ENCODE measurements at places on chromosomes 11 and 22.

GRCh38 chr11:72040491-72041363, 39.6 kb downstream of the NUMA1 start:
- DNase-seq = peak; percentile 48

DNA sequence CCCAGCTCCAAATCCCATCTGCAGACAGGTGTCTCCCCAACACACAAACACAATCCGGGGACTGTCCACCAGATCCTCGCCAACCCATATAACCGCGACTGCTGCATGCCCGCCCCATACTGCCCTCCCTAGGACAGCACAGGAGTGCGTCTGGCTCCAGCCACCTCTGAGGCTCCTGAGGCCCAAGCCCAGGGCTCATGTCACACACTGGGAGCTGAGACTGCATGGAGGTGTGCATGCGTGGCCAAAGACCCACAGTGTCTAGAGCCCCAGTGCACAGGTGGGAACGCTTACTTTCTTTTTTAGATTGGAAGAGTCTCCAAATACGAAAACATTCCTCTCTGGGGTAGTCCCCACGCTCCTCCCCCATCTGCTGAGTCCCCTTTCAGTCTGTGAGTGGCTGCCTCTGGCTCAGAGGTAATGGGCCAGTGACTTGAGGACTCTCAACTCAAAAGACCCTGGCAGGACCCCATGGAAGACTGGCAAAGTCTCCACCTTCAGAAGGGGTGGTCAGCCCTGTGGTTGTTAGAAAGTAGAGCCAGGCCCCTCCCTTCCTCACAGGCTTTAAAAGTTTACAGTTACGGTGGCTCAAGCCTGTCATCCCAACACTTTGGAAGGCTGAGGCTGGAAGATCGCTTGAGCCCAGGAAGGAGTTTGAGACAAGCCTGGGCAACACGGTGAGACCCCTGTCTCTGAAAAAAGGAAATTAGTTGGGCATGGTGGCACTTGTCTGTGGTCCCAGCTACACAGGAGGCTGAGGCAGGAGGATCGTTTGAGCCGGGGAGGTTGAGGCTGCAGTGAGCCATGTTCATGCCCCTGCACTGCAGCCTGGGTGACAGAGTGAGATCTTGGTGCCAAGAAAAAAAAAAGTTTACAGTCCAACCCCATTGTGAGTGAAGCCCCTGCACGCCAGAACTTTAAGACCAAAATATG, 2.3 kb downstream of the CBX7 start:
- no peak for DNase-seq

DNA sequence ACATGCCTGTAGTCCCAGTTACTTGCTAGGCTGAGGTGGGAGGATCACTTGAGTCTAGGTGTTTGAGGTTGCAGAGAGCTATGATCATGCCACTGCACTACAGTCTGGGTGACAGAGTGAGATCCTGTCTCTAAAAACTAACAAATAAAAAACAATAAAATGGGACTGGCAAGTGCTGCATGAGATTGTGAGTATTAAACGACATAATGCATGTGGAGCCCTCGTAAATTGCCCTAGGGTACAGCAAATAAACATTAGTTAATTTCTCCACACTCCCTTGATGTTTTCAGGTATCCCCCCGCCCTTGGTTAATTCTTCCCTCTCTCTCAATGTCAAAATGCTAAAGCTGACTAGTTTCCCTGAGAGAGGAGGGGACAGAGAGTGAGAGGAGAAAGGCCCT, 4.9 kb upstream of the RHOG start:
- DNase-seq = no peak

- no peak for DNase-seq
Observed at GRCh38 chr22:50443801-50444625, 30.8 kb downstream of the SBF1 start.

- no peak for DNase-seq
Observed at GRCh38 chr11:122305426-122306320, 189.7 kb upstream of the BLID start.

- no peak for DNase-seq
Observed at GRCh38 chr11:71266114-71266833, 13.9 kb upstream of the SHANK2 start.

- no peak for DNase-seq
Observed at GRCh38 chr22:43622886-43623285, 189.2 kb downstream of the EFCAB6 start.

GRCh38 chr22:22463855-22464540, 44.5 kb downstream of the ZNF280B start:
- DNase-seq = peak; percentile 22

DNA sequence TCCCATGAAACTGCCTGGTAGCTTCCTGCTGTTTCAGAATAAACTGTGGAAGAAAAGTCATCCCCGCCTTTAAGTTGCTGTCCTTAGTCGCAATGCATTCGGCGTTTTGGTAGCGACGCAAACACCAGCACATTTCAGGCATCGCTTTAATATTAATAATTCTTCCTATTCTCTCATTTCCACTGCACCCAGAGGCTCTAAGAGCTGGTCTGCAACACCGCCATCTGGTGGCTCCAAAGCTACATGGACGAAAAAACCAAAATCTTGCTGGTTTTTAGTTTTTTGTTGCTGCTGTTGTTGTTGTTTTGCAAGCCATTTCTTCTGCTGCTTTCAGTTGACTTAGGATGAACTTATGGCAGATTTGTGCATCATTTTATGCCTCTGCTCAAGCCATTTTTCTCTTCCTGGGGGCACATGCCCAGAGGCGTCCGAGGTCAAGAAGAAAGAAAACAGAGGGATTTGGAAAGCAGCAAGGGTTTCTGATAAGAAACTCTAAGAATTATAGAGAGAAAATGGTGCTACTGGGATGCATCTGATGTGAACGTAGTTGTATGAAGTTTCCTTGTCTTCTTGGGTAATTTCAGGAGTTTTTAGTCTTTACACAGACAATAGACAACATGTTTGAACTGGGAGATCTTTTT, 345.4 kb upstream of the KIRREL3 start:
- DNase-seq = peak; percentile 7

- DNase-seq = no peak
Observed at GRCh38 chr11:34180040-34180813, 74.8 kb downstream of the NAT10 start.

DNA sequence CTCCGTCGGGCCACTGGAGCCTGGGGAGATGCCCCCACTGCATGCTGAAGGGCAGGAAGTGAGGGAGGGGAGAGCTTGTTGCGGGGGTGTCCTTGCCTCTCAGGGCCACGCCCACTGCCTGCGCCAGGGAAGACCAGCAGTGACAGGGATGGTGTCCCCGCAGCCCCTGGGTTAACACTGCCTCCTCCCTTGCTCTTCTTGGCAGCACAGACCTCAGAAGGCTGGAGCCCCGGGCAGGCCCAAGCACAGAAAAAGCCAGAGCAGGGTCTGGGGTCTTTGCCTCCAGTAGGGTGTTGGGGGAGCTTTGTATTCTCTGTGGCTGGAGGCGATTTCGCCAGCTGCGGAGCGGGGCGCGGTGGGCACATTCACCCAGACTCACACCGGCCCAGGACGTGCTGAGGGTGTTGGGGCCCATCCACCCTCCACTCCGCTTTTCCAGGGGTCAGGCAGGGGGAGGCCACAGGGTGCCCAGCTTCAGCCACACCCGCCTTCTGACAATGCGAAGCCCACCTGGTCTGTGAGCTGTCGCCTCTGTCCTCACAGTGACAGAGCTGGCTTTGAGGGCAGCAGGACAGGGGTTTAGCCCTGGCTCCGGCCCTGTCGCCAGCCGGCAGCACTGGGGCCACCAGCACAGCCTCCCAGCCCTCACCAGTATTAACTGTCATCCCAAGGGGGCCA, 83.7 kb downstream of the CDKN1C start:
- DNase-seq = no peak

DNA sequence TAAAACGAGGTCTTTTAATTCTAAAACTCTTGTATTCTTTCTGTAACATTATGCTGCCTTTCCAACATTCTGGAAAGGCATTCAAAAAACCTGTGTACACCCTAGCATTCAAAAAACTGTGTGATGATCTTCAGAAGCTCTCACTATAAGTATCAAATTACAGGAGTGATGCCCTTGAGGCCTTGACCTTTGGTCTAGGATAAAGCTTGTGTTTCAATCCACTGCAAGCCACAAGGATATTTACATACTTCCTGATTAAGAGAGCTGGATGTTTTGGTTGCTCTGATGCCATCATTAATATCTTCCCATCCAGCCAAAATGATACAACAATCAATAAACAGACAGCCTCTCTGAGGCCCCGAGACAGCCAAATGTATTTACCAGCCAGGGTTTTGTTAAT, 11.9 kb downstream of the CLPB start:
- no peak for DNase-seq

DNA sequence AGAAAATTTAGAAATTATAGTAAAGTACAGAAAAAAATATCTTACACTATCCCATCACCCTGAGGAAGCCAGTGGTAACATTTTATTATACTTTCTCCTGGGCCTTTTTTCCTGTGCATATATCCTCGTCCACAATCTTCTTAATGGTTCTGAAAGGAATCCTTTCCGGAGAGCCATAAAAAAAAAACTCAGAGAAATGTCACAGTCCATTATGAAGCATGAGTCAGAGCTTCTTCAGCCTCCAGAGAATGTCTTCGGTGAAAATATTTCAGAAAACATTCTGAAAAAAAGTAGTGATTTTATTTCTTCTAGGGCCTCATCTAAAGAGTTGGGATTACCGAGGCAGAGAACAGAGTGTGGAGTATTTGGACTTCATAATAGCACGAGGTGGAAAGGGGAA, 163.4 kb downstream of the INSC start:
- DNase-seq = no peak

- DNase-seq = no peak
Observed at GRCh38 chr11:21465920-21466319, 727.0 kb upstream of the ANO5 start.

DNA sequence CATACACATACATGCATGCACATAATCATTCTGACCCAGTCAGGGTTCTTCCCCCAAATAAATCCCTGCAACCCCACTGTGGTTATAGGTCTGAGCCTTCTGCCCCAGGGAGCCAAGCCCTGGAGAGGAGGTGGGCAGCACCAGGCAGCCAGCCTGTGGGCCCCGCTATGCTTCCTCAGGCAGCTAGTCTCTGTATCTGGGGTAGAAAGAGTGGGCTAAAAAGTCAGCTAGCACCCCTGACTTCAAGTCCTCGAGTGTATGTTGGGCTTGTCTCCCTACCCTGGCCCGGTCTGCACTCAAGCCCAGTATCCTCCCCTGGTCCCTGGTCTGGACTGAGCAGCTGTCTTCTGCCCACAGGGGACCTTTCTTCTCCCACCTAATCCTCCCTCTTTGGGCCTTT, 28.0 kb downstream of the KCNQ1OT1 start:
- no peak for DNase-seq

GRCh38 chr11:125332821-125333220, 163.2 kb downstream of the FEZ1 start:
- DNase-seq = no peak

DNA sequence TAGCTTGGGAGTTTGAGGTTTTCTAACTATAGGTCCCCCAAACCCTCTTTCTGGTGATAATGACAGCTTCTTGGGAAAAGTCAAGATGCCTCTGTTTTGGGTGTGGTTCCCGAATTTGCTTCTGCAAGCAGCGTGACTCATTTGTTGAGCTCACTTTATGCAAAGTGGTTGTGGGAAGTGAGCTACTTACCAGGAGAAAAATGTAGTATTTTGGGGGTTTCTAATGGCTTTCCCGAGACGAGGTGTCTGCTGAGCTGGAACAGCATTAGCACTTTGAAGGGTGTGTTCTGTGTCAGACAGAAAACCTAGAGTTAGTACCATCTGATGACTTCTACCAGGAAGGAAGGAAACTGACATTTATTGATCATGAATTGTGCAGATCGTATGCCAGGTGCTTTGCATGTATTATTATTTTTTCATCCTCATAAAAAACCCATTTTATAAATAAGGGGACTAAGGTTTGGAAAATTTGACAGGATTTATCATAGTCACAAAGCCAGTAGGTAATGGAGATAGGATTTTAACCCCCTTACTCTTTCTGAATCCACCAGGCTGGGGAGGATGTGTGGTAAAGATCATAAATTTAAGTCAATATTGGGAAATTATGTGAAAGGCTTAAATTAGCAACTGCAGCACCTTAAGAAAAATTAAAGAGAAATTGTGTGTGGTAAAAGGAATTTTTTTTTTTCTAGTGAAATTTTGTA, 108.8 kb upstream of the CD44 start:
- DNase-seq = no peak

DNA sequence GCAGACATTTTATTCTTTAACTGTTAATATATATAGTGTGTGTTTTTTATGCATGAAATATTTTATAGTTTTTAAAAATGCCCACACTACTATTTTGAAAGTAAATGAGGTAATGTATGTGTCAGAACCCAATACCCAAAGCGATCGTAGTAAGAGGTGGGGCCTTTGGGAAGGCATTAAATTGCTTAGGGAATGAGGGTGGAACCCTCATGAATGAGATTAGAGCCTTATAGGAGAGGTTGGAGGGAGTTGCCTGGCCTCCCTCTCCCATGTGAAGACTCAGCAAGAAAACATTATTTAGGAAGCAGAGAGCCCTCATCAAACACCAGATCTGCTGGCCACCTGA, 11.1 kb downstream of the KLHL35 start:
- DNase-seq = no peak

DNA sequence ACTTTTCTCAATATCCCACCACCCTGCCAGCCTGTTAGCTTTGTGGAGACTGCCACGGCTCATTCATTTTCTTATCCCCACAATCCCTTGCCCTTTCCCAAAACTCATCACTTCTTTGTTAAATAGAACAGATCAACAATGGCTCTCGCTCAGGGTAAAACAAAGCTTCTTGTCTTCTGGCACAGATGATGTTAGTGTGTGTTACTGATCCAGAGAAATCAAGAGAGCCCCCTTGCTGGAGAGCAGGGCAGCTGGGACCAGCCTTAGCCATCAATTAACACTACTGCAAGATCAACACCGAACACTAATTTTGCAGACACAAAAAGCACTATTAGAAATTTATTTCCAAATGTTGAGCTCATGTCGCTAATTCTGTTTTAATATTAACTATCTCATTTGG, 420.9 kb downstream of the TENM4 start:
- no peak for DNase-seq

DNA sequence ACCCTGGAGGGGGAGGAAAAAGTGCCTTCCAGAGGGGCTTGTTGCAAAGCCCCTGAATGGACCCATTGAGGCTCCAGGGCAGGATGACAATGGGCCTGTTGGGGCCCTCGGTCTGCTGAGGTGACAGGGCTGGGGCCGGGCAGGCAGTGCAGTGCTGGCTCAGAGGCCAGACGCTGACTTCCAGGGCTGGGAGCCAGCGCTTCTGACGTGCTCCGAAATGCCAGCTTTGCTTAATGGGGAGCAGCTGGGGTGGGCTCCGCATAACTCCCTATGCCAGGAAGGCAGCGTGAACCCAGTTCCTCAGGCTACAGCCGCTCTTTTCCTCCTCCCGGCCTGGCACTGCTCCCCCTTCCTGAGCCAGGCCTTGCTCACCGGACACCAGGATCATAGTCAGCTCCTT, 17.7 kb downstream of the NAV2 start:
- DNase-seq = no peak

- DNase-seq = no peak
Observed at GRCh38 chr11:19714387-19715363, 2.0 kb downstream of the NAV2 start.

- no peak for DNase-seq
Observed at GRCh38 chr11:64316672-64317324, 561 bp downstream of the TRMT112 start.
